Testis (tissue), 5 donors: ENCODE measurements at places on chromosomes 1 and 21.

DNA sequence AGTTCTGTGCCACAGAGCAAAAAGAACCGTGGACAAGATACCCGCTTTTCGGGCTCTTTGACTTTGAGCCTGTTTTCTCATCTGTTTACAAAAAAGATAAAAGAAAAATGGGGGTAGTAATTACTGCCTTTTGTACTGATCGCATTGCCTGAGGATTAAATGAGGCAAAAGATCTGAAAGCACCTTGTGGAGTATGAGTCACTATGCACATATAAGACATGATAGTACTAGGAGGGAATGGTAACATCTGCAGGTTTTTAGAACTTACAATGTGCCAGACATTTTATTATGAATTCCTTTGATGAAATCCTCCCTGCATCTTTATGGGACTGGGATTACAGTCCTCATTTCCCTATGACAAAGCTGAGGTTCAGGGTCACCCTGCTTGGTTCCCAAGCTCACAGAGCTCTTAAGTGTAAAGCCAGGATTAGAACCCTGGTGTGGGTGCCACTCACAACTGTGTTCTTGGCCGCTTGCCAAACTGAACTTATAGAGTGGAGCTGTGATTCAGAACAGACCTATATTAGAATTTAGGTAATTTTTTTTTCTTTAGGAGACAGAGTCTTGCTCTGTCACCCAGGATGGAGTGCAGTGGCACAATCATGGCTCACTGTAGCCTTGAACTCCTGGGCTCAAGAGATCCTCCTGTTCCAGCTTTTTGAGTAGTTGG, 1.8 kb downstream of the DISC1 start:
- H3K27me3 ChIP-seq = no peaks in the 10 kb centered on the region
- H3K4me3 ChIP-seq = no peak overlapping the region
- H3K36me3 ChIP-seq = no peaks in the 10 kb centered on the region
- H3K27ac ChIP-seq = no peak overlapping the region

GRCh38 chr1:1517973-1518620, 6.1 kb downstream of the ATAD3A start:
- no peak overlapping the region for H3K27ac ChIP-seq
- no peaks in the 10 kb centered on the region for H3K36me3 ChIP-seq
- no peak overlapping the region for H3K4me3 ChIP-seq
- H3K27me3 ChIP-seq = no peaks in the 10 kb centered on the region
- no peak for DNase-seq
- no peaks in the 10 kb centered on the region for H3K4me1 ChIP-seq

GRCh38 chr1:225772848-225773247, 4.8 kb upstream of the SRP9 start:
- no peak overlapping the region for H3K27ac ChIP-seq
- peak; percentile 54 for DNase-seq
- H3K4me1 ChIP-seq = peaks cover 56% of the 10 kb centered on the region
- no peak overlapping the region for H3K4me3 ChIP-seq
- H3K36me3 ChIP-seq = no peaks in the 10 kb centered on the region

- H3K4me1 ChIP-seq = no peaks in the 10 kb centered on the region
- no peaks in the 10 kb centered on the region for H3K27me3 ChIP-seq
- DNase-seq = peak; percentile 66
- H3K27ac ChIP-seq = no peak overlapping the region
- H3K4me3 ChIP-seq = no peak overlapping the region
These were observed 157.1 kb upstream of the NRIP1 start for GRCh38 chr21:15221799-15222386.

DNA sequence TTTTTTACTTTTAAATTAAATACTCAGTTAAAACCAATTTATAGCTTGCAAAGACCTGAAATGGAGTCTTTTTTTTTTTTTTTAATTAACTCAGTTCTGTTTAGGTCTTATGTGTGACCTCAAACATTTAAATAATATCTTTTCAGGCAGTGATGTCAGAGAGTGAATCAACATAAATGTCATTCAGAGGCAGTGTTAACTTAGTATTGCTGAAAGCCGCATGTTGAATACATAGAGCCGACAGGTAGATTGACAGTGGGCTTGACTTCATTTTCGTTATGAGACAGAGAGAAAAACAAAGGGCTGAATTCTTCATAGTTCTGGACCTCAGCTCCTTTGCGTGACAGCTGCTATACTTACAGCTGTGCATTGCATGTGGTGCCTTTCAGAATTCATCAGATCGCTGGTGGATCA, 51.5 kb downstream of the PRDM2 start:
- no peak overlapping the region for H3K27ac ChIP-seq
- H3K27me3 ChIP-seq = no peaks in the 10 kb centered on the region
- H3K4me1 ChIP-seq = peaks cover 22% of the 10 kb centered on the region
- H3K36me3 ChIP-seq = no peaks in the 10 kb centered on the region
- no peak overlapping the region for H3K4me3 ChIP-seq
- no peak for DNase-seq
